ENCODE measurements at places on chromosomes 4 and X. TPM values are rescaled to one million over a fixed set of nuclear protein-coding genes. Genes with fewer than 3 reads are reported as not detected.

GRCh38 chrX:44155126-44155525 lies 181.9 kb upstream of the NDP start:
- peaks cover 4% of the 10 kb centered on the region for H3K4me1 ChIP-seq
- H3K27ac ChIP-seq, result peak overlapping the region; percentile 3
- no peak for DNase-seq
- peaks cover 2% of the 10 kb centered on the region for H3K36me3 ChIP-seq

- no peak for DNase-seq
- H3K36me3 ChIP-seq, result no peaks in the 10 kb centered on the region
These were observed 106.3 kb upstream of the TNIP3 start for GRCh38 chr4:121270389-121270788.

DNA sequence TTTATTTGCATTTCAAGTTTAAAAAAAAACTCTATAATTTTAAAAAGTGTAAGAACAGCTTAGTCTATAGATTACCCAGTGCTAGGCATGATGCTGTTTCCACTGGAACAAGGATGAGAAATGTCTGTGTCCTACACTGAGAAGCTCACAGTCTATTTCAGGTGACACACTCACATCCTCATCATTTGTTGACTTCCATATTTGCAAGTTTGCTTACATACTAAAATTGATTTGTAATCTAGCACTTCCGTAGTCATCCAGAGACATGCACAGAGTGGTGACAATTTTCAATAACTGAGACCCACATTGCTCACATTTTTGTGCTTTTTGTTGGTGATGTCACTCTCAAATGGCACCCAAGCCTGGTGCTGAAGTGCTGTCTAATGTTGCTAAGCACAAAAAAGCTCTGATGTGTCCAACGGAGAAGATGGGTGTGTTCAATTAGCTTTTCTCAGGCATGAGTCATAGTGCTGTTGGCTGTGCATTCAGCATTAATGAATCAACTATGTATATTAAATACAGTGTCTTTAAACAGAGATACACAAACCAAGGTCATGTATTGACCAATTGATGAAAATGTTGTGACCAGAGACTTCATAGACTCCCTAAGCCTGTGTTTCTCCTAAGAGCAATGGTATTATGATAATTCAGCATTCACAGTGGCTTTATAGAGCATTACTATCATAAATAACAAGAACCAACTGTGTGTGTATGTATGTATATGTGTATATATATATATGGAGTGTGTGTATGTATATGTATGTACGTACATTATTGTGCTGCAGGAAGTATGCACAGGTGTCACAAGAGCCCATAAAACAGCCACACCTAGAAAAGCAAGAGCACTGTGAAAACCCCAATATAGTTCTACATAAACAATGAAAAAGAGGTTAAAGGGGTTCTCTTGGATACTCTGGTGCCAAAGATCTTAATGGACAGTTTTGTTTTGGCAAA lies 31.2 kb upstream of the VCX3B start:
- H3K27me3 ChIP-seq, result no peaks in the 10 kb centered on the region
- no peak for DNase-seq
- H3K36me3 ChIP-seq, result no peaks in the 10 kb centered on the region
- no peak overlapping the region for H3K4me3 ChIP-seq
- no peak overlapping the region for H3K27ac ChIP-seq
- no peaks in the 10 kb centered on the region for H3K4me1 ChIP-seq

DNA sequence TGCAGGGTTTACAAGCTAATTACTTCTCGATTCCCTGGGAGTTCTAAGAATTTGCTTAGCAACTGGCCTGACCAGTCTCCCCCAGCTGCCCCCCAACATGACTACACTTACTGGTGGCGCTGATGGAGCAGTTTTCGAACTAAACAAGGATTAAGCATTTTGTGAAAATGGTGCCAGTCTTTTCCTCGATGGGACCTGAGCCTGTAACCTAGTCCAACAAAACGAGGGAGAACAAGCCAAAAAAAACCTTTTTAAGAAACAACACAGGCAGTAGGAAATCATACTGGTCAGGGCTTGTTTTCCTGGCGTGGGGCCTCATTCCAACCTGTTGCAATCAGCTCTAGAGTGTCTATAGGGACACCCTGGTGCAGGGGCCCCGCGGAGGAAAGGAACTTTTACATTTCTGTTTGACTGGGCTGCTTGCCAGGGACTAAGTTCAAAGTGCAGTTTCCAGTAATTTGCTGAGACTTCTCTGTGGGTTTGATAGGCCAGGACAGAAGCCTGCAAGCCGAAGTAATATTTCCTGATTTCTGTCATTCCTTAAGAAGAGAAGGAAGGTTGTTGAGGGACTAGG lies 158.7 kb downstream of the SPRY1 start:
- DNase-seq, result no peak
- peaks cover 9% of the 10 kb centered on the region for H3K27me3 ChIP-seq
- H3K4me3 ChIP-seq, result no peak overlapping the region
- H3K4me1 ChIP-seq, result peaks cover 3% of the 10 kb centered on the region
- no peaks in the 10 kb centered on the region for H3K36me3 ChIP-seq
- H3K27ac ChIP-seq, result no peak overlapping the region

DNA sequence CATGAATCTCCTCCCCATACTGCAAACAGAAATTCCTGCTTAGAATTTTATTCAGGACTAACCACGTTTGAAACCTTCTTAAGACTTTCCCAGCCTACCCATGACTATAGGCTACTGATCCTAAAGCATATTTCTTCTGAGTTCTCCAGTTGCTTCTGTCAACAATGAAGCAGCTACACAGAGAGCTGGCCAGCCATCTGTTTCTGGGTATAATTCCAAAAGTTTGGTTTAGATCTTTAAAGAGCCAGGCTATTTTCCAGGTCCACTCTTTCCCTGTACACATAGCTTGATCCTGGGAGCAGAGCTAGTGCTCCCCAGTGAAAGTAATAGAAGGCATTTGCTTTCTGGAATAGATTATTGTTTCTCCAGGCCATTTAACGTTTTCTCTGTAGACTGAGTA lies 4.0 kb upstream of the ITM2A start:
- no peak overlapping the region for H3K27ac ChIP-seq
- H3K4me1 ChIP-seq, result peaks cover 8% of the 10 kb centered on the region
- H3K27me3 ChIP-seq, result no peaks in the 10 kb centered on the region
- peaks cover 6% of the 10 kb centered on the region for H3K36me3 ChIP-seq
- no peak overlapping the region for H3K4me3 ChIP-seq
- no peak for DNase-seq

- no peaks in the 10 kb centered on the region for H3K4me1 ChIP-seq
- H3K36me3 ChIP-seq, result no peaks in the 10 kb centered on the region
- no peak overlapping the region for H3K27ac ChIP-seq
- no peak for DNase-seq
- peaks cover under 1% of the 10 kb centered on the region for H3K27me3 ChIP-seq
These were observed 8.2 kb upstream of the TEX11 start for GRCh38 chrX:70916754-70917153.

GRCh38 chr4:7000421-7001176 lies 42.6 kb upstream of the TADA2B start:
- H3K27me3 ChIP-seq, result no peaks in the 10 kb centered on the region
- H3K4me3 ChIP-seq, result no peak overlapping the region
- peaks cover 20% of the 10 kb centered on the region for H3K4me1 ChIP-seq
- H3K27ac ChIP-seq, result peak overlapping the region; percentile 87
- no peak for DNase-seq
- H3K36me3 ChIP-seq, result peaks cover 10% of the 10 kb centered on the region

- peaks cover 22% of the 10 kb centered on the region for H3K27me3 ChIP-seq
- no peaks in the 10 kb centered on the region for H3K36me3 ChIP-seq
- H3K4me1 ChIP-seq, result no peaks in the 10 kb centered on the region
- H3K4me3 ChIP-seq, result no peak overlapping the region
- DNase-seq, result no peak
These were observed 65.1 kb upstream of the C4orf54 start for GRCh38 chr4:99722725-99723124.

- no peak overlapping the region for H3K4me3 ChIP-seq
- no peak for DNase-seq
- H3K4me1 ChIP-seq, result no peaks in the 10 kb centered on the region
- H3K36me3 ChIP-seq, result no peaks in the 10 kb centered on the region
- H3K27me3 ChIP-seq, result peaks cover 19% of the 10 kb centered on the region
These were observed 297.8 kb downstream of the ANK2 start for GRCh38 chr4:113347245-113347644.

- H3K27ac ChIP-seq, result no peak overlapping the region
- no peaks in the 10 kb centered on the region for H3K4me1 ChIP-seq
- no peak for DNase-seq
These were observed 28.2 kb upstream of the GPR78 start for GRCh38 chr4:8552024-8552423.

DNA sequence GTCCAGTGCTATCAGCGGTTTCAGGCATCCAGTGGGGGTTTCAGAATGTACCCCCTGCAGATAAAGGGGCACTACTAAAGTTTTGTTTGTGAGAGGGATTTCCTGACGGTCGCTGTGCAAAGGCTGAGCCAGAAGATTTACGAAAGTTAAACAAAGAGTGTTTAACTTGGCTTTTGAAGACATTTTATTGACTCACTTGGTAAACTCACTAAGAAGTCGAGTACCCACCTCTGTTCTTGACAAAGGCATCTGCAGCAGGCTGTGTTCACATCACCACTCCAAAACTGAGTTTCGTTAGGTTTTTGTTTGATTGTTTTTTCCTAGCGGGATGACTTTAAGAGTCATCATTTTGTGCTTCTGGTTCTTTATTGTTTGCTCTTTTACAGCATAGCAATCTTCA lies 143.9 kb upstream of the TBL1X start:
- no peak overlapping the region for H3K4me3 ChIP-seq
- peaks cover 5% of the 10 kb centered on the region for H3K4me1 ChIP-seq
- H3K27ac ChIP-seq, result no peak overlapping the region
- no peaks in the 10 kb centered on the region for H3K27me3 ChIP-seq

DNA sequence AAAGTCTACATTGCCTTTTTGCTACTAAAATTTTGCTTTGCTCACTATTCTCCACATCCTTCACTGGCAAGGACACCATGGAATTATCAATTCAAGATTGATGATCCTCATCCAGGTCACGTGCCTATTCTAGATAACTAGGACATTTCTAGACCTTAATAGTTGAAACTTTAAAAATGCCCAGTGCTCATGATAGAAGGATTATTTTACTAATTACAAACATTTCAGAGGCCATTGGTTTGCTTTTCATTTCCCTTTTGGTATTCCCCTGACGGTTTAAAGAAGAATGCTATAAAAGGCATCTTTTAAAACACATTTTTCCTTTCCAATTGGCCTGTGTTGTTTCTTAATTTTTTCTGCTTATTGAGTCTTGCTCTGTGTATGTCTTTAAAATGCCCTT lies 249.4 kb downstream of the NDST4 start:
- H3K4me3 ChIP-seq, result no peak overlapping the region
- H3K4me1 ChIP-seq, result no peaks in the 10 kb centered on the region
- DNase-seq, result no peak
- no peaks in the 10 kb centered on the region for H3K27me3 ChIP-seq

MUC7 gene
- not detected for total RNA-seq

DNA sequence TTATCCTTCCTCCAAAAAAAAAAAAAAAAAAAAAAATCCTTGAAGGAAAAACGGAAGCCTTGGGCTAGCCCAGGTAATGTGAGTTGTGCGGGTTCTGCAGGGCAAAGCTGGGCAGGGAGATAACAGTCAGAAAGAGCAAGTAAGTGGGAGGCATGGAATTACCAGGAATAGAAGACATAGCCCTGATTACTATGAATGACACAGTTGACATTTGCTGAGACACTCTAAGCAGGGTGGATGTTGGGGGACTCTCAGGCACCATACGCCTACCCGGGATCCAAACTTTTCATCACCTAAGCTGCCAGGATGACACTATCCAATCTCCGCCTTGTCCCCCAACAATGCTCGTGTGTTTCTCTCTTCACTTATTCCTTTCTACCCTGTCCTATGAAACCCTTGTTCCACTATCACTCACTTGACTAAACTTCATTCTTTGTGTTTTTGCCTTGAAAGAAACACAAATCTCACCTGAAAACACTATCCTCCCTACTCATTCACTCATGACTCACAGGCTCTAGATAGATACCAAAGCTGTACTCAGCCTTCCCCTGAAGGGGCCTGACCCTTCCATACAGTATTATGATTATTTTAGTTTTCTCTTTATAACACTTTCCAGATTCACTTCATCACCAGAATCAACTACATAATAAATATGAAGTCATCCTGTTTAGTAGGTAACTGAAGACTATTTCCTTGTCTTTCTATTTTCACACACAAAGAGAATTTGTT lies 158.4 kb downstream of the INPP4B start:
- no peaks in the 10 kb centered on the region for H3K4me1 ChIP-seq
- H3K27me3 ChIP-seq, result no peaks in the 10 kb centered on the region
- H3K27ac ChIP-seq, result no peak overlapping the region

GRCh38 chr4:26094076-26094475 lies 180.1 kb downstream of the SMIM20 start:
- DNase-seq, result no peak
- H3K27ac ChIP-seq, result peak overlapping the region; percentile 55
- H3K36me3 ChIP-seq, result peaks cover 2% of the 10 kb centered on the region
- H3K4me3 ChIP-seq, result no peak overlapping the region

- H3K4me1 ChIP-seq, result peaks cover 17% of the 10 kb centered on the region
- H3K36me3 ChIP-seq, result peaks cover 3% of the 10 kb centered on the region
- no peak overlapping the region for H3K27ac ChIP-seq
- peaks cover 8% of the 10 kb centered on the region for H3K27me3 ChIP-seq
- DNase-seq, result no peak
These were observed 1.1 kb upstream of the SLC10A7 start for GRCh38 chr4:146522869-146523205.

DNA sequence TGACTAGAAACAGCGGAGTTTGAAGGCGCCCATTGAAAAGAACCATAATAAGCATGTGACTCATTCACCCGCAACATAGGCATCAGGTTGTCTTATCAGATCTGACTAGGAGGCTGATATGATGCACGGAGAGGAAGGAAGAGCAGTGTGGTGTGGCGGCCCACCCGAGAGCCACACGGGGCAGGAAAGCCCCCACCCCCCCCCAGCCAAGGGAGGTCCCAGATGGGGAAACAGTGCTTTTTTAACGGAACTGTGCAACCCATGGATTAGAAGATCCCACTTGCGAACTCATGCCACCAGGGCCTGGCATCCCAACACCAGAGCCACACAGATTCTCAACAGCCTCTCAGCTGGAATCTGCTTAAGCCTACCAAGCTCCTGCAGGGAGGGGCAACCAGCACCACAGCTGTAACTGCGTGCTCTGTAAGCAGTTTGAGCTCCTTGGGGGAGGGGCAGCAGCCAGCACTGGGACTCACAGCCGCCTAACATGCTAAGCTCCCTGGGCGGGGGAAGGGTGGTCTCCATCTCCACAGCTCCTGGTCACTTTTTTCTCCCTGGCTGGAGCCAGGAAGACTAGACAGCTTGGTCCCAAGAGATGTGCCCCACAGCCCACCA lies 466.2 kb downstream of the PDGFC start:
- no peak for DNase-seq
- H3K4me3 ChIP-seq, result no peak overlapping the region
- H3K27me3 ChIP-seq, result no peaks in the 10 kb centered on the region
- no peak overlapping the region for H3K27ac ChIP-seq

NR3C2 gene
- total RNA-seq, result 41.0 TPM

- H3K4me3 ChIP-seq, result peak within 1 kb of the TSS; percentile 87
- DNase-seq, result peak; percentile 71
- no peak within 1 kb of the TSS for H3K27ac ChIP-seq
- no peaks in the 10 kb centered on the region for H3K36me3 ChIP-seq
These were observed at the start of gene LDOC1 for GRCh38 chrX:141176586-141177451. Gene LDOC1, minus strand, starts transcription at chrX:141177129. Its CDS starts 108 bp downstream, at chrX:141177021.

PDHA1 gene
- total RNA-seq, result 93.6 TPM

All from T-helper 17 cell (primary cell).